ENCODE measurements at places on chromosomes 3 and 15.
A peak's percentile ranks its signal among the peaks of the same experiment; 100 is the strongest.

GRCh38 chr3:72120806-72121778 is 336.1 kb upstream of the PROK2 start:
- no peak for DNase-seq

DNA sequence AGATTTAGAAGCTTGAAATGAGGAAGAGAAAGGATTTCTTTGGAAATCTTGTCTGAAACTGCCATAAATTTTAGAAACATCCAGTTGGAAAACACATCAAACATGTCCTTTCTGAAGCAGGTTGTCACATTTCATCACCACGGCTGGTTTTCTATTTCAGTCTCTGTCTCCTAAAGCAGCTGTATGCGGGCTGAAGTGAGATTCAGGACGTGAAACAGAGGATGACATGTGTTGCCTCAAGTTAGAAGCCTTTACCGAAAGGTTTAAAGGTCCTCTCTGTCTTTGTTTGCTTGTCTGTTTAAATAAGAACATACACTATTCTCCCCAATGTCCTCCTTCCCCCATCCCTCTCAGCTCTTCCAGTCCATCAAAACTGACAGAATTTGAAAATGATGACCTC is 141.9 kb downstream of the SQOR start:
- no peak for DNase-seq

DNA sequence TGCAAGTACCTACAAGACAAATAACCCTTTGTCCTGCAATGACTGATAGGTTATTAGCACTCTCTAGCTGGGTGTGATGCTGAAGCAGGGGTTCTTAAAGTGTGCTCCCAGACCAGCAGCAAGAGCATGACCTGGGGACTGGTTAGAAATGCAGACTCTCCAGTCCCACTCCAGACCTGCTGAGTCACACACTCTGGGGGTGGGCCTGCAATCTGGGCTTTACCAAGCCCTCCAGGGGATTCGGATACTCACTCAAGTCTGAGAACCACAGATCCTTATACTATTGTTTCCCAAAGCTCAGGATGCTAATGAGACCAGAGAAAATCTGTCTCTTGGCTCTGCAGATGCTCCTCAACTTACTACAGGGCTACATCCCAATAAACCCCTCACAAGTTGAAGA is 142.1 kb upstream of the RAD18 start:
- no peak for DNase-seq

DNA sequence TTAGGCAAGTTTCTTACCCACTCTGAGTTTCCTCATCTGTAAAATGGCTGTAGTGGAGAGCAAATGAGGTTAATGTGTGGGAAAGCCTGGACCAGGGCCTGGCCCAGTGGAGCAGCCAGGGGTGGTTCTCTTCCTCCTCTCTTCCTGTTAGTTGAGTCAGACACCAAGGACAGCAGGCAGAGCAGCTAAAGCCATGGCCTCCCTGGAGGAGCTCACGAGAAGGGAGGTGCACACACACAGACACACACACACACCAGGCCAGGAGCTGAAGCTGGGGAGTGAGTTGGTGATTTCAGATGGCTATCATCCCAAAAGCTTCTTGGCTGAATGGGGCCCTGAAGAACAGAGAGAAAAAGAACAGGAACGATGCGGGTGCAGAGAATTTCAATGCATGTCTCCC is 33.2 kb upstream of the TSPAN3 start:
- DNase-seq, result peak; percentile 20

GRCh38 chr3:145906755-145907154 is 254.2 kb downstream of the PLOD2 start:
- DNase-seq, result no peak

GRCh38 chr15:31365032-31365654 is 38.5 kb downstream of the KLF13 start:
- no peak for DNase-seq

DNA sequence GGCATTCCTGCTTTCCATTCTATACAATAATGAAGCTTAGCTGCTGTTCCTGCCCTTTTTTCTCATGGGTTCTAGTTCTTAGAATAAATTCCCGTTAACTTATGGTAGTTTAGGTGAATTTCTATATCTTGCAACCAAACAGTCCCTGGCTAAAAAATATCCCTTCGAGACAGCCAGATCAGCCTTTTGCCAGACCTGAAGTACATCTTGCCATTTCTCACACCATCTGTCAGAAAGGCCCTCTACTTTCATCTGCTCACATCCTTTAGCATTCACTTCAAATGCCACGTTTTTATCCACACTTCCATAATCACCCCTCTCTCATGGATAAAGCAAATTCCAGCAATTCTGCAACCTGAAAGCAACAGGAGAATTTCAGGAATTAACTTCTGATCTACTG is 145.4 kb downstream of the GAP43 start:
- no peak for DNase-seq

DNA sequence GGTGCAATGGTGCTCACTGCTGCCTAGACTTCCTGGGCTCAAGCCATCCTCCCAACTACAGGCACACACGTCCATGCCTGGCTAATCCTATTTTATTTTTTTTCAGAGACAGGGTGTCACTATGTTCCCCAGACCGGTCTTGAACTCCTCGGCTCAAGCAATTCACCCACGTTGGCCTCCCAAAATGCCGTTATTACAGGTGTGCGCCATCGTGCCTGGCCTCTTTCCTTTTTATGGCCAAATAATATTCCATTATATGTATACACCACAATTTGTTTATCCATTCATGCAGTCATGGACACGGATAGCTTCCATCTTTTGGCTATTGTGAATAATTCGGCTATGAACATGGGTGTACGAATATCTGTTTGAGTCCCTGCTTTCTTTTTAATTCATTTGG is 962 bp upstream of the NEK4 start:
- no peak for DNase-seq

GRCh38 chr3:45730409-45731154 is 41.4 kb downstream of the SACM1L start:
- DNase-seq, result no peak

DNA sequence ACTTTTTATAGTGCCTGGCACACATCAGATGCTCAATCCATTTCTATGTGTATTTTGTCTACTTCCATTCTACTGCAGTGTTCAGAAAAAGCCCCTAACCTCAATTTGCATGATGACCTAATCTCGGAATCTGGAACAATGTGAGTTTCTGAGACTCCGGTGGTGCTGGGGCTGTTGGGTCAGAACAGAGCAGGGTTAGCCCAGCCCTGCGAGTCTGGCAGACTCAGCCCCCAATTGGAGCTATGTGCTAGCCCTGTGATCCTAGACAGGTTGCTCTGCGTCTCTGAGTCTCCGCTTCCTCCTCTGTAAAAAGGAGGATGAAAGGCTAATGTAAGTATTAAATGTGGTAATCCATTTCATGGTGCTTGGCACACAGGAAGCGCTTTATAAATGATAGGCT is 95.0 kb upstream of the ICE2 start:
- DNase-seq, result no peak

- no peak for DNase-seq
These were observed 291.4 kb upstream of the UMPS start for GRCh38 chr3:124438813-124439212.

DNA sequence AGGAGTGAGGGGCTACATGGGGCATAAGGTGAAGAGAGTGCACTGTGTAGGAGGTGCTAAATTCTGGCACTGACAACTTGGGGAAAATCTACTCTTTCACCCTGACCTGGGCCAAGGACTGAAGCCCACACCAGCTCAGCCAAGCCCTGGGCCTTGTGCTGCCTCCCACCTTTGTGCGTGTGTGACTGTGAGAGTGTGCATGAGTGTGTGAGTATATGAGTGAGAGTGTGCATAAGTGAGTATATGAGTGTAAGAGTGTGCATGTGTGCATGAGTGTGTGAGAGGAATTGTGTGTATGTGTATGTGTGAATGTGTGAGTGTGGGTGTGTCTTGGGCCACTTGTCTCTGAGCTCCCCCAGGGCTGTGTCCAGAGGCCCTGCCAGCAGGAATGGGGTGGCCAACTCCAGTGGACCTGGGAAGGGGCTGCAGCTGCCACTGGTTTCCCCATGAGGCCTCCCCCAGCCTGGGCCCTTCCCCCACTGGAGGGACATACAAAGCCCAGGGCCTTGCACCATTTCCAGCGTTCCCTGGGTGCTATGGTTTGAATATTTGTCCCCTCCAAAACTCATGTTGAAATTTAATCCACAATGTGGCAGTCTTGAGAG is 15.2 kb downstream of the C3orf22 start:
- no peak for DNase-seq

- DNase-seq, result peak; percentile 75
These were observed 8.8 kb downstream of the BCL6 start for GRCh38 chr3:187736418-187736871.

- peak; percentile 47 for DNase-seq
These were observed 9.2 kb upstream of the TMEM212 start for GRCh38 chr3:171833789-171834460.

DNA sequence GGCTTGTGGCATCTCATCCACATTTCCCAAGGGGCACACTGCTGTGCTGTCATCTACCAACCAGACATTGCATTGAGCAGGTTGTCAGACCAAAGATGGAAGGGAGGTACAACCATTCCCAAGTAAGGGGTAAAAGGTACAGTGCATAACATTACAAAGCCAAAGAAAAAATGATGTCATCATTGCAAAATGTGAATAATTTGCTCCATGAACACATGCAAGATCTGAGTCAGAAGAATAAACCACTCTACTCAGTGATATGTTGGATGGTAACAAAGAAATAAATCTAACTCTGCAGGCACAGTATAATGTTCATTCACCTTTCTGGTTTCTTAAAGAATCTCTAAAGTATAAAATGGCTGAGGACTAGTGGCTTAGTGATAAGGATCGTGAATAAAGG is 202.7 kb downstream of the MAGI1 start:
- DNase-seq, result peak; percentile 74

DNA sequence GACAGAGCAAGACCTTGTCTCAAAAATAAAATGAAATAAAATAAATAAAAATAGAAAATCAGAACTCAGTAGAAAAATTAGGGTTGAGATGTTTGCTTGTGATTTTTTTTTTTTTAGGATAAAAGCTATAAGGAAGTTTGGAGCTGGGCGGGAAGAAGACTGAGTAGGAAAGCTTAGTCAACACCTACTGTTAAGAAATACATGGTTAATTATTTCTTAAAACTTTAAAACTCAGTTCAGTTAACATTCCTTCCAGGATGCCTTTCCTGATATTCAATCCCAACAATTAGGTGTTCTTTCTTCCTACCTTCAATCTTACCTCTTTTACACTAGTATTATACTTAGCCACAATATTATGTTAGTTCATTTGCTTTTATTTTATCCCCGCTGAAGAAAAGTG is 246.2 kb downstream of the LSAMP start:
- peak; percentile 79 for DNase-seq

GRCh38 chr15:69727121-69727924 is 274.7 kb downstream of the RPLP1 start:
- DNase-seq, result no peak

- no peak for DNase-seq
These were observed 11.3 kb downstream of the NR2E3 start for GRCh38 chr15:71821547-71822129.

DNA sequence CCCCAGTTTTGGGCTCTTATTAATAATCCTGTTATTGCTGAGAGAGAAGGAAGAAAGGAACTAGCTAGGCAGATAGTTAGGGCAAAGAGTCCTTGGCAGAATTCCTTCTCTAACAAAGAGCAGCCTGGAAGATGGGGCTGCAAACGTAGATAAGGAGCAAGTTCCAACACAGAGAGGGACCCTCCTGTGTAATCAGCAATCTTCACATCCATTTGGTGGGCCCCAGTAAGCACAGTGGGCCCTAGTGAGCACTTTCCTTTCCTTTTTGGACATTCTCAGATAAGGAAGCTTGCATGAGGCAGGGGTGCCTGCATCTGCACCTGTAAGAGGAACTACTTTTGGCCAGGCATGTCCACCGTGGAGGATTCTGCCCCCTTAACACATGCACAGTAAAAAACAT is 119.6 kb upstream of the SGO1 start:
- no peak for DNase-seq

DNA sequence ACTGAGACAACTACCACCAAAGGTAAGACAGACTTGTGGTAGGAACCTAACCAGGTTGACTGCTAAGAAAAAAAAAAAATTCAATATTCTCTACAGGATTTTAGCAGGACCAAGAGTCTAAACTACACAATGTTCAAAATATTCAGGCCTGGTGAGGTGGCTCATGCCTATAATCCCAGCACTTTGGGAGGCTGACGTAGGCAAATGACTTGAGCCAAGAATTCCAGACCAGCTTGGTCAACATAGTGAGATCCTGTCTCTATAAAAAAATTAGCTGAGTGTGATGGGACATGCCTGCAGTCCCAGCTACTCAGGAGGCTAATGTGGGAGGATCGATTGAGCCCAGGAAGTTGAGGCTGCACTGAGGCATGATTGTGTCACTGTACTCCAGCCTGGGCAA is 341.6 kb upstream of the WNT5A start:
- no peak for DNase-seq

GRCh38 chr15:70714015-70714414 is 49.3 kb downstream of the UACA start:
- peak; percentile 59 for DNase-seq

DNA sequence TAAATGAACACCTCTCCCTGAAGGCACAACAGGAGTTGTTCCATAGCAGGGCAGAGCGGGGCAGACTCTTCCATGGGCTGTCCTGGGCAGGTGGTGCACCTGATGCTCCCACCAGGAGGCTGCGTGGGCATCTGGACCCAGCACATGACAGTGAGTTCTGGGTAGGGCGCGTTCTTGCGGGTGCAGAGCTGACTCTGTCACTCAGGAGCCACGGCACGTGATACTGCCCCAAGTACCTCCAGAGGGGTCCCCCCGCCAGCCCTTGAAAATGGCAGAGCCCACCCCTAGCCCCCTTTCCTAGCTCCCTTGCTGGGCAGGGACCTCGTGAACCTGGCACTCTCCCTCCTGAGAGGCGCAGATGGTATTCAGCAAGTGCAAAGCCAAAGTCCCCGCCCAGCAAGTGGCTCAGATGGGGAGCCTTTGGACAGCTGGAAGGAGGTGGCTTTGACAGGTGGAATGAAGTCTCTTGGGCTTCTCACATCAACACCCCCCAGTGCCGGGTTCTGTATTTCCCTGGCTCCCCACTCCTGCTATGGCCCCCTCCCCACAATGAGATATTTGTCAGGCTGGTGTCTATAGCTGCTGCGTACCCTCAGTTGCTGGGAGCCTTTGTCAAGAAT is 172.1 kb downstream of the TBC1D2B start:
- no peak for DNase-seq

DNA sequence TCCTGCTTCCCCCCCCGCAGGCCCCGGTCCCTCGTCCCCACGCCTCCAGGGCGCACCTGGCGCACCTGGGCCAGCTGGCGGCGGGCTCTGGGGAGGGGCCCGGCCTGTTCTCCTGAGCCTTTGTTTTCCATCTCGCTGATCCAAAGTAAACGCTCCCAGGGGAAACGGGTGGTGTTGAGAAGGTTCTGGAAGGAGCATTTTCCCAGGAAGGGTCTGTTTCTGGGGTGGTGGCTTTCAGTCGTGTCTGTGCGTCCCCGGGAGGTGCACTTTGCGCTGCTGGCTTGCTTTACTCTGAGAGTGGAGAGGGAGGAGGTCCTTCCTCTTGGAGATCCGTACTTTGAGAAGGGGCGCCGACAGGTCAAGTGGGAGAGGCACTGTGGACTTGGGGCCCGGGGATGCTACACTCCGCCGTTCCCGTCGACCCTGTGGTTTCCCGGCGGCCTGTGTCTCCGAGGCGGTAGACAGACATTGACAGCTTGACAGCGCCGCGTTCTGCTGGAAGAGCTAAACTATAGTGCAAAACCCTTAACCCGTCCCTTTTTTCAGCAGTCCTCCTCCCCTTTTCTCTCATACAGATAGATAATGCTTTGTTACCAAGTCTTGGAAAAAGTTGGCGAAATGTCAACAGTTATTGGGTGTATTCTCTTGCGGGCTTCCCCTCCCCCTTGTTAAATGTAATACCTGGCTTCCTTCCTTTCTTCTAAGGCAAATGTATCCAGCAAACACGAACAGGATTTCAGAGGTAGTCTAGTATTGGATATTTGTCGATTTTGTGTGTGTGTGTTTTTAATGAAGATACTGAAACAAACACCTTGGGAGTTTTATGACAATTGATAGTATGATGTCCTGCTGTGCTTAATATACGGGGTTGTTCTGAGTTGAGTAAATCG is 6.5 kb downstream of the TPM1 start:
- DNase-seq, result peak; percentile 82

Data from kidney tubule cell (primary cell).